ENCODE measurements at places on chromosomes 16 and 17. TPM values are rescaled to one million over a fixed set of nuclear protein-coding genes. Genes with fewer than 3 reads are reported as not detected.

- no peaks in the 10 kb centered on the region for H3K36me3 ChIP-seq
- no peaks in the 10 kb centered on the region for H3K27me3 ChIP-seq
- no peak overlapping the region for H3K27ac ChIP-seq
- DNase-seq, result no peak
- H3K4me1 ChIP-seq, result peaks cover 28% of the 10 kb centered on the region
These were observed 1.1 kb upstream of the XYLT2 start for GRCh38 chr17:50344731-50345365.

- H3K4me3 ChIP-seq, result no peak overlapping the region
- H3K27me3 ChIP-seq, result peaks cover 2% of the 10 kb centered on the region
- H3K27ac ChIP-seq, result no peak overlapping the region
- DNase-seq, result no peak
These were observed 248.6 kb upstream of the GSE1 start for GRCh38 chr16:85364323-85365040.

- no peak overlapping the region for H3K27ac ChIP-seq
- peaks cover 9% of the 10 kb centered on the region for H3K36me3 ChIP-seq
- H3K4me3 ChIP-seq, result no peak overlapping the region
- DNase-seq, result no peak
- H3K4me1 ChIP-seq, result peaks cover 3% of the 10 kb centered on the region
These were observed 182.5 kb downstream of the SNX29 start for GRCh38 chr16:12159028-12159427.

The GAST gene
- total RNA-seq, result not detected

DNA sequence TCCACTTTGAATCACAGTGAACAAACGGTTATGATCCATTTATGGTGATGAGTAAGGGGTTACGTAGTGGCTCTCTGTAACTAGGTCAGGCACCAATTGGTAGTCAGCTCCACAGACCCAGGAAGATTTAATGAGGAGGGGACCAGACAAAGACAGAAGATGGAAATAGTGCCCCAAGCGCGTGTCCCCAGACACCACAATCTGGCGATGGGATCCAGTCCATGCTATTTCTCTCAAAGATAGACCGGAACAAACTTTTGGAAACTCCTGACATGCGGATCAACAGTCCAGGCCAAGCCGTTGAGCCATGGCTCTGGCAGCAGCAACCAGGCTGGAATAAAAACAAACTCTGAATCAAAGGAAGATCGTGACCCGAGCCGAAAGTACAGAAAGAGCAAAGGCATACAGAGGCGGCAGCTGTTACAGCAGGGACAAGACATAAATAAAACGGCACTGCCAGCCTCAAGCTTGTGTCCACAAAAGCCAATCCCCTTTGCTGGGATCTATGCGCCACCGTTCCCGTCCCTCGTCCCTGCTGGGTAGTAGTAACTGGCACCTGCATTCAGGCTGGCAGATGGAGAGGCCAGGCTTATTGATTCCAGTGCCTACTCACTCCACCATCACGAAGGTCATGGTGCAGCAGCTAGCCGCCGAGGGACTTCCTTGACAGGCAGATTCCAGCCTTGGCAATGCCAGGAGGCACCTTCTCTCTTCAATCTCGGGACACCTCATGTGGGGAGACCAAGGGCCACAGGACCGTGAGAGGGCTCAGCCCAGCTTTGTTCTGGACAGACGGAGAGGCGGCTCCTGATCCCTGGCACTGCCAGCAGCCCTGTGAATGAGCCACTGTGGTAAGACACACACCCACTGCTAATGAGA lies 50.2 kb downstream of the CDH11 start:
- H3K27me3 ChIP-seq, result no peaks in the 10 kb centered on the region
- H3K4me1 ChIP-seq, result no peaks in the 10 kb centered on the region
- no peak overlapping the region for H3K4me3 ChIP-seq

GRCh38 chr17:81865733-81866439 lies 5.3 kb downstream of the ARHGDIA start:
- peaks cover 48% of the 10 kb centered on the region for H3K36me3 ChIP-seq
- DNase-seq, result no peak
- H3K27me3 ChIP-seq, result peaks cover 3% of the 10 kb centered on the region
- H3K4me3 ChIP-seq, result no peak overlapping the region
- H3K4me1 ChIP-seq, result peaks cover 75% of the 10 kb centered on the region
- no peak overlapping the region for H3K27ac ChIP-seq

DNA sequence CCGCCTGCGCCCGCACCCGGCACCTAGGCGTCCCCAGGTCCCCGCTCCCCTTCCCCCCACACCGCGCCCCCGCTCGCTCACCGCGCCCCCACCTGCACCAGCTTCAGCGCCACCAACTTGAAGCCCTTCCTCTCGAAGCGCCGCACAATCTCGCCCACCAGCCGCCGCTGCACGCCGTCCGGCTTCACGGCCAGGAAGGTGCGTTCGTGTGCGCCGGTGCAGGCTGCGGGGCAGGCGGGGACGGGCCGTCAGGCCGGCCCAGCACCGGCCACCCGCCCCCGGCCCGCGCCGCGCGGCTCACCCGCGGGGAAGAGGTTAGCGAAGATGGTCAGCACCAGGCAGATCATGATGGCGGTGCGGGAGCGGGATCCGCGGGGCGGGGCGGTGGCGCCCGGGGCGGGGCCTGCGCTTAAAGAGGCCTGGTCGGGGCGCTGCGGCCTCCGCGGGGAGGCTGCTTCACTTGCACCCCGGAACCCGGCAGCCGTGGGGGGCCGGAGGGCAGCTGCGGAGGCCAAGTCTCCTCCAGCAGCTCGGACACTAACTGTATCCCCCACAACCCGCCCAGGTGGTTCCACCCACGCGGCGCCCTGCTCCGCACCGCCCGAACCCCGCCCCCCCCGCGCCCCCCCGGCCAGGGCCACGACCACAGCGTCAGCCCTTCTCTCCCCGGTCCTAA lies at the start of gene NME3:
TSS of gene NME3 (minus strand) at position 356 of the 676 bp plus-strand sequence. CDS start at position 347, 9 bp downstream.
- H3K4me1 ChIP-seq, result peaks cover 42% of the 10 kb centered on the region
- H3K27me3 ChIP-seq, result no peaks in the 10 kb centered on the region
- DNase-seq, result peak; percentile 63
- peak within 1 kb of the TSS; percentile 41 for H3K27ac ChIP-seq
- peak within 1 kb of the TSS; percentile 89 for H3K4me3 ChIP-seq
- H3K36me3 ChIP-seq, result peaks cover 26% of the 10 kb centered on the region

DNA sequence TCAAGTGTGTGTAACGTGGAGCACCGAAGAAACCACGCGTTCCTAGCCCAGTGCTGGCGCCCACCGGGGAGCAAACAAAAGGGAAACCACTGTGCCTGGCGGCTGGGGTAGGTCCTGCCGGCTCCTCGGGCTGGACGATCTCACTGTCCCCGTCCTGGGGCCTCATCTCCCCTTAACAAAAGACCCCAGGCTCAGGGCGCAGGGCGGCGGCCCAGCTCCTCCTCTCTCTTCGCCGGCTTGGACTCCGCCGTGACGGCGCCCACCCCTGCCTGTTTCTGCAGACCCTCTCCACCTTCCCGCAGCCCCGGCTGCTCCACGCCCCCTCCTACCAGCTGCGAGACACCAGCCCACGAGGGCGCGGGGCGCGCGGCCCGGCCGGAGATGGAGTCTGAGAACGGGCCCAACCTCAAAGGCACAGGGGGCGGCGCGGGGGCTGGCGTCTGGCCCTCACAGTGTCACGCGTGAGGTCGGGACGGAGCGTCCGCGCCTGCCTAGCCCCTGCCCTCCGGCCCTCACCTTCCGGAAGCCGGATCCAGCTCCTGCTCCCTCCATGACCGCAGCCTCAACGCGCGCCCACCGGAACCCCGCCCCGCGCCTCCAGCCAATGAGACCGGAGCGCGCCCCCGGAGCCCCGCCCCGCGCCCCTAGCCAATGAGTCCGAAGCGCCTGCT lies at the start of gene CENPX:
TSS of gene CENPX (minus strand) at position 569 of the 671 bp plus-strand sequence. CDS start at position 552, 17 bp downstream.
- peaks cover 47% of the 10 kb centered on the region for H3K4me1 ChIP-seq
- no peaks in the 10 kb centered on the region for H3K27me3 ChIP-seq
- peak within 1 kb of the TSS; percentile 71 for H3K4me3 ChIP-seq
- no peak for DNase-seq
- H3K36me3 ChIP-seq, result peaks cover 11% of the 10 kb centered on the region

DNA sequence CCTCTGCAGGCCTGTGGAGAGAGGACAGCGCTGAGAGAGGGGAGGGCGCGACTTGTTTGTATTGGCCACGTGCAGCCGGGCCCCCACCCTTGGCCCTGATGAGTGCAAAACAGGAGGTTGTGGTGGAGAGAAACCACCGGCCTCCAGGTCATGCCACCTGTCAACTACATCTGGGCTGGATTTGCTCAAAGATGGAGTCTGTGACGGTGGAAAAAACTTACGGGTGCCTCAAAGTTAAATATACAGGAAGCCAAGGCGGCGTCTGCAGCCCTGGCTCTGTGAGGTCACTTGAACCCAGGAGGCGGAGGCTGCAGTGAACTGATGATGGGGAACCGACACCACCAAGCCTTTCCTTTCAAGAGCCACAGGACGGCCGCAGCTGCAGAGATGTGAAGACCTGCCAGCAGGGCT lies 15.7 kb downstream of the C16orf74 start:
- H3K4me3 ChIP-seq, result peak overlapping the region; percentile 46
- no peak overlapping the region for H3K27ac ChIP-seq
- no peaks in the 10 kb centered on the region for H3K36me3 ChIP-seq
- no peaks in the 10 kb centered on the region for H3K27me3 ChIP-seq
- peaks cover 36% of the 10 kb centered on the region for H3K4me1 ChIP-seq
- DNase-seq, result peak; percentile 80

DNA sequence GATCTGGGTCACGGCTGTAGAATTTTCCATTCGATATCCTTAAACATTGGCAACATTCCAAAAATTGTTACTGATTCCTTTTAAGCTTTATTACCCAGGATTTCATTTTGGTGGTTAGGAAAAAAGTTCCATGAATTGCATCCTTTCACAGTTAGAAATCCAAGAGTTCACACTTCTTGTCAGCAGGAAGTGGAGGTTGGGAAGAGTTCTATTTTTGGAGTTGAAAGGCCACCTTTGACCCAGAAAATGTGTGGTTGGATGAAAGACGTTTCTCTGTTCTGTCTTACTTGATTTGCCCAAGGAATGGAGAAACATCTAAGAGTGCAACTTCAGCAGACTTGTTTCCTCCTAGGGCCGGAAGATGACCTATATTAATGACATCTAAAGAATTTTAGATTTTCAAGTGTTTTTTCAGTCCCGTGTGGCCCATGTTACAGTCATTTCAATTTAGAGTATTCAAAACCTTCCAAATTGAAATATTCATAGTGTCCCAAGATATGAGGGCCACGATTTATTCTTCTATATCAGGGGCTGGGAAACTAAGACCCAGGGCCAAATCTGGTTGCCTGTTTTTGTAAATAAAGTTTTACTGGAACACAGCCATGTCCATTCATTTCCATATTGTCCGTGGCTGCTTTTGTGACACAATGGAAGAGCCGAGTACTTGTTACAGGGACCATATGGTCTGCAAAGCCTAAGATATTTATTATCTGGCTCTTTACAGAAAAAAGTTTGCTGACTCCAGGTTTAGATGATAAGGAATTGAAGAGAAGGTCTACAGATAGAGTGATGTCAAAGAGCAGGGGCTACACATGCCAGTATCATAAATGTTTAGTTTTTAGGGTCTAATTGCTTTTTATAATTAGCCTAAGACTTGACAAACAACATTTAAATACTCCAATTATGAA lies 50.2 kb downstream of the CDK5R1 start:
- H3K4me1 ChIP-seq, result no peaks in the 10 kb centered on the region
- H3K27ac ChIP-seq, result no peak overlapping the region
- DNase-seq, result no peak
- H3K36me3 ChIP-seq, result no peaks in the 10 kb centered on the region

The SCGB1C2 gene
- total RNA-seq, result not detected

GRCh38 chr17:10549096-10549842 lies at the start of gene MYH2:
Gene MYH2 (minus strand): TSS chr17:10549658. CDS start chr17:10547920, 1,738 bp downstream.
- no peaks in the 10 kb centered on the region for H3K27me3 ChIP-seq
- DNase-seq, result no peak
- no peaks in the 10 kb centered on the region for H3K4me1 ChIP-seq
- H3K27ac ChIP-seq, result no peak within 1 kb of the TSS
- no peak within 1 kb of the TSS for H3K4me3 ChIP-seq

DNA sequence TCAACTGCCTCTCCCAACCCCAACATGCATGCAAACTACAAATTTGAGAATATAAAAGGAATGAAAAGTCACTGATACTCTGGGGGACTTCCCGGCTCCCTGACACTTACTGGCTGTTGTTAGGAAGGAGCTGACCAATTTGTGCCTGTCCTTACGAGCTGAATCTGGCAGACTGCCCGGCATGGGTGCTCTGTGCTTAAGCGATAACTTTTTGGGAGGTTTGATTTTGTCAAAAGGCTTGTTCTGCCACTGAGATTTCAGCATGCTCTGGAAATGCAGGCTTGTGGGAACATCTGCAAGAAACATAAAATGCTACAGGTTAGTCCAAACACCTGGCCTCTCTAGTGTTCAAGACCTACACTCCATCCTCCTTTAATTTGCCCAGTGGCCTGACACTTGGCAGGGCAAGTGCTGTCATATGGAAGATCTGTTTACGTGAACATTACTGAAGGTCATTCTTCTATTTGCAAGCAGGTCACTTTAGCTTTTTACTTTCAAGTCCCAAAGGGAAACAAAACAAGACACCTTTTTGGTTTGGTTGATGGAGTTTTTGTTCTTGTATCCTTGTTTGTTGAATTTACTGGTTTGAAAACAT lies 40.6 kb downstream of the STH start:
- H3K4me3 ChIP-seq, result no peak overlapping the region
- H3K27ac ChIP-seq, result no peak overlapping the region
- no peaks in the 10 kb centered on the region for H3K27me3 ChIP-seq
- H3K4me1 ChIP-seq, result no peaks in the 10 kb centered on the region
- no peak for DNase-seq
- H3K36me3 ChIP-seq, result peaks cover 97% of the 10 kb centered on the region

DNA sequence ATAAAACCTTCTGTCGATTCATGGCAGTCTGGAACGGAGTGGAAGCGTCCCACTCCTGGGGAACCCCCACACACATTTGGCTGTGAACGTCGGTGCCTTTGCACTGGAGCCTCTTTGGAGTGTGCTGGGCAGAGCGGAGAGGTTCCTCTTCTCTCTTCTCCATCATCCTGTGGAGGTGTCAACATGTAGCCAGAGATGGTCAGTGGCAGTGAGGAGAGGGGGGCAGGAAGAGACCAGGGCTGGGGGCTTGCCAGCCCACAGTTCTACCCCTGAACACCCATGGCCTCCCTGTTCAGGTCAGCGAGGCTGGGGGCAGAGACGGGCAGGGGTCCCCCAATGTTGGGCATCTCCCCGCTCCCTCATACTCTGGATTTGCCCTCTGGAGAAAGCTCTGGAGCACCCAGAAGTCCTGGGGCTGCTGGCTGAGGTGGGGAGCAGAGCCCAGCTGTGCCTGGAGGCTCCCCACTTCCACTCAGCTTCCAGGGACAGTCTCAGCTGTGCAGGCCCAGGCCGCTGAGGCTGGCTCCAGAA lies 223.7 kb downstream of the SEC14L1 start:
- no peaks in the 10 kb centered on the region for H3K36me3 ChIP-seq
- H3K4me3 ChIP-seq, result peak overlapping the region; percentile 9
- H3K4me1 ChIP-seq, result peaks cover 60% of the 10 kb centered on the region
- no peak for DNase-seq
- H3K27me3 ChIP-seq, result no peaks in the 10 kb centered on the region

The GLIS2 gene
- total RNA-seq, result not detected

Data from CD4-positive, alpha-beta T cell (primary cell).